WTC11 (cell line): ENCODE measurements at places on chromosomes 3 and 15.

DNA sequence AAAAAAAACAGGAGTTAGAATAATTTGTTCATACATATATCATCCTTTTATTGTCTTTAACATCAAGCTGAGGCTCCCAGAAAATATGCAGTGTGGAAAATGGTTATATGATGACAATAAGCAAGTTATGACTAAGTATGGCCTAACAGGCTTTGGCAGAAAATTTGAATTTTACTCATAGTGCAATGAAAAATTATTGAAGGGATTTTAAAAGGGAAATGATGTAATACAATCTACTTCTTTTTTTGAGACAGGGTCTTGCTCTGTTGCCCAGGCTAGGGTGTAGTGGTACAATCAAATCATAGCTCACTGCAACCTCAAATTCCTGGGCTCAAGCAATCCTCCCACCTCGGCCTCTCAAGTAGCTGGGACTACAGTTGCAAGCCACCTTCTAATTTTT lies 78.7 kb downstream of the FAIM start:
- DNase-seq = no peak

DNA sequence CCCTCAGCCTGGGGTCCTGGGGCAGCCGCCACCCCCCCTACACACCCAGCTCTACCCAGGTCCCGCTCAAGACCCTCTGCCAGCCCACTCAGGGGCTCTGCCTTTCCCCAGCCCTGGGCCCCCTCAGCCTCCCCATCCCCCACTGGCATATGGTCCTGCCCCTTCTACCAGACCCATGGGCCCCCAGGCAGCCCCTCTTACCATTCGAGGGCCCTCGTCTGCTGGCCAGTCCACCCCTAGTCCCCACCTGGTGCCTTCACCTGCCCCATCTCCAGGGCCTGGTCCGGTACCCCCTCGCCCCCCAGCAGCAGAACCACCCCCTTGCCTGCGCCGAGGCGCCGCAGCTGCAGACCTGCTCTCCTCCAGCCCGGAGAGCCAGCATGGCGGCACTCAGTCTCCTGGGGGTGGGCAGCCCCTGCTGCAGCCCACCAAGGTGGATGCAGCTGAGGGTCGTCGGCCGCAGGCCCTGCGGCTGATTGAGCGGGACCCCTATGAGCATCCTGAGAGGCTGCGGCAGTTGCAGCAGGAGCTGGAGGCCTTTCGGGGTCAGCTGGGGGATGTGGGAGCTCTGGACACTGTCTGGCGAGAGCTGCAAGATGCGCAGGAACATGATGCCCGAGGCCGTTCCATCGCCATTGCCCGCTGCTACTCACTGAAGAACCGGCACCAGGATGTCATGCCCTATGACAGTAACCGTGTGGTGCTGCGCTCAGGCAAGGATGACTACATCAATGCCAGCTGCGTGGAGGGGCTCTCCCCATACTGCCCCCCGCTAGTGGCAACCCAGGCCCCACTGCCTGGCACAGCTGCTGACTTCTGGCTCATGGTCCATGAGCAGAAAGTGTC lies 30.2 kb downstream of the PTPN23 start:
- DNase-seq = no peak

DNA sequence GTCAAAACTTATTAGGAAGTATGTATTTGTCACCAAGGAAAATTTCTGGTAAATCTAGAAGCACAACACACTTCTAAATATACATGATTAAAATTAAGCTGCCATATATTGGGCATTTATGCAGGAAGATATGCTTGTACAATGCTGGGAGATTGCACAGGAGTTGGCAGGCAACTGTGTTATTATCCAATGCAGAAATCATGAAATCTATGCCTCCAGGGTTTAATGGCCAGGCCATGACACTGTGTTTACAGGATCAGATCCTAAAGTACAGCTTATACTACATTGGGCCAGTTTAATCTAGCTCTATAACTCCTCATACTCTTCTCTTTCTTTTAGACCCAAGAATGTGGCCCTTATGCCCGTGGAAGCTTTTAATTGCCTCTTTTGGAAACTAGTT lies 391.4 kb upstream of the DPH6 start:
- DNase-seq = no peak

DNA sequence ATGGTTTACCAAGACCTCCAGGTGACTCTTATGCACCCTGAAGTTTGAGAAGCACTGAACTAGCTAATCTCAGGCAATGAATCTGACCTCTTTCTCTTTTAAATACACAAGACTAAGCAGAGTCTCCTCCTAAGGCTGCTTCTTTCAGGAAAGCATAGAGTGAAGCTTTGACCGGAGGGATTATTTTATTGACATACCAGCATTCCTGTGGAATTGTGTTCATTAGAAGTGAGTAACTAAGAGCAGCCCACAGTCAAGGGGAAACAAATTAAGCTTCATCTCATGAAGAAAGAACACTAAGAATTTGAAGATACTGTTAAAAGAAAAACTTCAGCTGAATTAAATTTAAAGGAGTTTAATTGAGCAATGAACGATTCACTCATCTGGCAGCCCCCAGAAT lies 963.5 kb downstream of the NTRK3 start:
- DNase-seq = no peak

DNA sequence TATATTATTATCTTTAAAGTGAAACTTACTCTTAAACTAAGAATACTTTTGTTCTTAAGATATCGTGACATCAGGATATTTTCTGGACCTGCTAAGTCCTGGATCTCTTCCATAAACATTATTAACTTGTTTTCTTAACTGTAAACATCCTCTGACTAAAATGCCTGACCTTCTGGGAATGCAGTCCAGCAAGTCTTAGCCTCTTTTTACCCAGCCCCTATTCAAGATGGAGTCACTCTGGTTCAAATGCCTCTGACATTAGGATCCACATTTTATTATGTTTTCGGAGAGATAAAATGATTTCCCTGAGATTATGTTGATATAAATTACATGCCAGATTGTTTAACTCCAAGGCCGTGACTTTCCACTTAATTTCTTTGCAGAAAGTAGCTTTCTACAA lies 37.6 kb downstream of the OSTN start:
- DNase-seq = no peak

DNA sequence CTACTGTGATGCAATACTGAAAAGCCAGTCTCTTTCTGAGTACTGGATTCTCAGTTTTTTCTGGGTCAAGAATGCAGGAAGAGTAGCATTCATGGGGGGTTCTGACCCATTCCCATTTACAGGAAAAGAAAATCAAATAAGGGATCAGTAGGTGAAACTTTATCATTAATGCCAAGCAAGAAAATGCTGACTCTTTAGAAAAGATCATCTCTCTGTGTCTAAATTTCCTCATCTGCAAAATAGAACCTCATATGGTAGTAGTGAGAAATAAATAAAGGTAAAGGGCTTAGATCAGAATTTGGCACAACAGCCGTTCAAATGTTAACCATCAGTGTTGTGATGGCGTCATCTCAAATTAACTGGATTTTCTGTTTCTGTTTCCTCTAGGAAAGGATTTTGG lies 807.6 kb upstream of the LMCD1 start:
- no peak for DNase-seq

DNA sequence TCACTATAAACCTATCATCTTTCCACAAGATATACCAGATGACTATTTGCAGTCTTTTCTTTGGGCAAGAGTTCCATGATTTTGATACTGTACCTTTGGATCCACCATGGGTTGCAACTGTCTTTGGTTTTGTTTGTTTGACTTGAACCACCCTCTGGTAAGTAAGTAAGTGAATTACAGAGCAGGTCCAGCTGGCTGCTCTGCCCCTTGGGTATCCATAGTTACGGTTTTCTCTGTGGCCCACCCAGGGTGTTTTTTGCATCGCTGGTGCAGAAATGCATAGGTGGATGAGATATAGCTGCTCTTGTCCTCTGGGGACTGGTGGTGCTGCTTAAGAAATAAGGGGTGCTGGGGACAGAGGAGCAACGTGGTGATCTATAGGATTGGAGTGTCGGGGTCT lies 33.8 kb downstream of the CHDH start:
- DNase-seq = no peak

DNA sequence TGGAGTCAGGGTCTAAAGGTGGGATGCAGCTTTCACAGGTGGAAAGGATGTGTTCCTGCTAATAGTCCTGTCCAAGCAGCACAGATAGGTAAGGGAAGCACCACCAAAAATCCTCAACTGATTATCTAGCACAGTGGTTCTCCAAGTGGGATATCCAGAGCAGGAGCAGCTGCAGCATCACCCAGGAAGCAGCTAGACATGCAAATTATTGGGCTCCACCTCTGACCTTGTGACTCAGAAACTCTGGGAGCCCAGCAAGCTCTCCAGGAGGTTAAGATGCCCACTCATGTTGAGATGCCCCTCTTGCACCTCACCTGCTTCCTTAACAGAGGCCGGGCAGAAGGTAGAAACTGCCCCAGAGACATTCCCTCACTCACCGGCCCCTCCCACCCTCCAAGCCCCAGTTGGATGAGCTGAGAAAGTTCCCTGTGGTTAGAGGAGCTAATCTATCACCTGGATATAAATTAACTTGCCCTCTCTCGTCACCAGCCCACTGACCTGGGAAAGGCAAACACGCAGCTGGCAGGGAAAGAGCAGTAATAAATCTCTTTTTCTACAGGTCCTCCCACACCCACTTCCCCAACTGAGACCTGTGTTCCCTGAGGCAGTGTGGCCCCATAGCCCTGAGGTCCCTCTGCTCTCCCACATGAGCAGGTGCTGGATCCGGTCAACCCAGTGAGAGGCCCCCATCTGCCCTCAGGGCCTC lies 39.3 kb downstream of the ADCY5 start:
- DNase-seq = no peak

DNA sequence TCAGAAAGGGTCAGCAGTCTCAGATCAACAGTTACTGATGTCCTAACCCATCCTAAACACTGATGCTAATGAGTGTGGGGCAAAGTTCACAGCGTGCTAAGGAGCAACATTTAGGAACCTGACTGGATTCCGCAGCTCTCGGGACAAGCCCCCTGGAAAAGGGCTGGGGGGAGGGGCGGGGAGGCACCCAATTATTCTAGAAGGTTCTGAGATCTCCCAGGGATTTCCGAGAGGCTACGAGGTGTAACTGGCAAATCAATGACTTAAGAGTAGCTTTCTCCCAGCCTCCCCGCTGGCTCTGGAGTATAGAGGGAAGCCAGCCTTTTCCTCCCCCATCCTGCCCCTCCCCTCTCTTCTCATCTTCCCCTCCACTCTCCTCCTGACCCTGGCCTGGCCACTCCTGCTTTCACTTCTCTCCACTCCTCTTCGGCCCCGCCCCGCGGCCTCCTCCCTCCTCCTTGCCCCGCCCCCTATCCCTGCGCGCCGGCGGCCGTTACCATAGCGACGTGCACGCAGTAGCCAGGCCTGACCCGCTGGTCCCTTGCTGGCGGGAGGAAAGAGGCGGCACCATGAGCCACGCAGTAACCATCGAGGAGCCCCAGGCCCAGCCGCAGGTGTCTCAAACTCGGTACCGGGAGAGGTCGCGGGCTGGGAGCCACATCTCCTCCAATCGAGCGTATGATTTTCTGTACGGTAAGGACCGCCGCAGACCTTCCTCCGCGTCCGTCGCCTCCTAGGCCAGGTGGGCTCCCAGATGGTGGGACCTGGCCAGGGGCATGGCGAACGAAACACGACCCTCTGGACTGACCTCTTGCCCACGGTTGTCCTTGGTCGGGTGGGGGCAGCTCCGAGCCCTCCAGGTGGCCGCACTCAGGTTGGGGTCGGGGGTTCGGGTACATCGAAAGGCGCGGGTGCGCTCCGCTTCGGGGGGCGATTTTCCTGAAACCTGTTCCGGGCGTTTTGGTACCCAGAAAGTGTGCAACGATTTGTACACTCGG lies at the start of gene CFAP91:
Gene CFAP91 (plus strand): TSS at position 493 of the 998 bp plus-strand sequence. CDS start 77 bp downstream, at position 570.
- DNase-seq = peak; percentile 99

GRCh38 chr15:76208084-76208785 lies 103.0 kb downstream of the ETFA start:
- no peak for DNase-seq

- DNase-seq = no peak
Observed at GRCh38 chr3:155488671-155489070, 195.2 kb upstream of the STRIT1 start.
